ENCODE measurements at places on chromosomes 12 and 14.

- DNase-seq: no peak
Measured at GRCh38 chr12:82862069-82862841, 175.5 kb downstream of the TMTC2 start.

GRCh38 chr14:66140963-66141362 is 345.2 kb upstream of the CCDC196 start:
- no peak for DNase-seq

GRCh38 chr12:64034901-64035576 is 187.1 kb downstream of the KICS2 start:
- DNase-seq: no peak

DNA sequence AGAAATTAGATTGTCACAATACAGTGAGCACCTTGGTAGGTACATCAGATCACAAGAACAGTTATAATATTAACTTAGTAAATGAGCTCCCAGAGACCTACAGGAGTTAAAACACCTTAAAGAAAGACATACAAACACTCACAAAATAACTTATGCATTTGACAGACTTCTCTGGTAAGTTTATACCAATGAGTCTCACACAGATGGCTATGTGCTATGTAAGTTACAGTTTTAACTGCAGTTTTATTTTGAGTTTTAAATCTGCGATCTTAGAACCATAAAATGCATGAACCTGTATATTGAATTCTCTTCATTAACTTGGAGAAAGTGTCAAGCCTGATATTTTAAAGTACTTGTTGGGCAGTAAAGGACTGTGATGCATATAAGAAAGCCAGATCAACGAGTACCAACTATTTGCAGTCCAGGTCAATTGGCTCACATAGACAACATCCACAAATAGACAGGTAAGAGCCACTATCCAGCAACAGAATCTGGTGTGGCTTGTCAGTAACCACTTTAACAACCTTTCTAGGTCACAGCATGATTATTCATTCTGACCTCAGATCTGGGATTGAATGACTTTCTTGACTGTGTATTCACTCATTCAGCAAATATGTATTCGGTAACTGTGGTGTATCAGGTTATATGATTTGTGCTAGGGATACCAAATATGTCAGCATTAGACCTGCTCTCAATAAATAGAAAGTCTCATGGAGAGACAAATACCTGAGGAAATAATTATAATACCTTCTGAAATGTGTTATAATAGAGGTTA is 856.6 kb upstream of the MGAT4C start:
- no peak for DNase-seq

DNA sequence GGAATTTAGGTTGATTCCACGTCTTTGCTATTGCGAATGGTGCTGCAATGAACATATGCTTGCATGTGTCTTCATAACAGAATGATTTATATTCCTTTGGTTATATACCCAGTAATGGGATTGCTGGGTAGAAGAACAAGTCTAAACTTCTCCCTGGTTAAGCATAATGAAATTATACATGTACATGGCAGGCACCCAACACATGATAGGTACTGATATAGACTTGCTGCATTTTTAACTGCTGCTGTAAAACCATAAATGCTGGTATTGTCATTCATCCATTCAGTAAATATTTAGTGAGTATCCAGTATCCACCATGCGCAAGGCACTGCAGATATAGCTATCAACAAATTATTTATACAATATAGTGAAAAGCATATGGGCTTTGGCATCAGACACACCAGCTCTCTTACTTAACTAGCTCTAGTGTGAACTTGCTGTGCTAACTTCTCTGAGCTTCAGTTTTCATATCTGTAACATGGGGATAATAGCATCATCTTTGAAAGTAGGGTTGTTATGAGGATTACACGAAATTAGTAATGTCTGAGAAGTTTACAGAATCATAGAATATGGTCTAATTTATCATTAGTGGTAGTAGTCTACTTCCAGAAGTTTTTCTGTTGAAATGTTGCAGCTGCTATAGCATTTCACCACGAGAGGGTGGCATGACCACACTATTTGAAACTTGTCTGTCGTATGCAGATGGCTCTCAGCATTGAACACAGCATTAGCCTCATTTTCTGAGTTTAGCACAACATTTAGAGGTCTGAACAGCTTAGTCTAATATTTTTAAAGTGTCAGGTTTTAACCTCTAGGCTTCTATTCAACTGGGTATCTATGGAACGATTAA is 32.0 kb upstream of the SEL1L start:
- no peak for DNase-seq

DNA sequence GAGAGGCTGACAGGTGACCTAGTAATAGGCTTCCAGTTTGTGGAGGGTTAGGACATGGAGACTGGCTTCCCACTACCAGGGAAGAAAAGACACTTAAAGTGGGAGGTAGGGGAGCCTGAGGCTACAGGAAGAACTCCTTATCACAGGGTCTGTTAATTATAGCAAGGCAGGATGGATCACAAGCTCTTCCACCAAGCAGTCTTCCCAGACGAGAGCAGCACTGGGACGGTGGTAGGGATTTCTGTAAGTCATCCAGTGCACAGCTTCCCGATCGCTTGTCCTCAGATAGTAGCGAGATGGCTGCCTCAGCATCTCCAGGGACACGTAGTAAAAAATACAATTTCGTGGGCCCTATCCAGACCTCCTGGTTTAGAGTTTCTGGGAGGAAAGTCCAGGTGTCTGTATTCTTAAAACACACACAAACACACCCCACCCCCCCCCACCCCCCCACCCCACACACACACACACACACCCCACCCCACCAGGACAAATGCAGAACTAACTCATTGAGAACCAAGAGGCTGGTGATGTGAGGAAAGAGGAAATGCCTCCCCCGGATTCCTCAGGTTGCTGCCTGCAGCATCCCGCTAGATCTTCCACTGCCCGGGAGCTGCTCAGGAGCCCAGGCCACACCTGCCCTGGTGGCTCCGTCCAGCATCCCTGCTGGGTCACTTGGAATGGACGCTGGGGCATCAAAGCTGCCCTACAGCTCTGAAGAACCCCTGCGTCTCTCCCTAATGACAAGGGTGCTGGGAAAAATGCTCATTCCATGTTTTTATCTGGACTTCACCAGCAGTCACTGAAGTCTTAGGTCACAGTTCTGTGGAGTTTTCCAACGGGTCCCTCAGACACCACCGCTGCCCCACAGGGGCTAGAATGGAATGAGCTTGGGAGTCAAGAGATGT is 307.2 kb downstream of the CACNA1C start:
- DNase-seq: peak; percentile 38

DNA sequence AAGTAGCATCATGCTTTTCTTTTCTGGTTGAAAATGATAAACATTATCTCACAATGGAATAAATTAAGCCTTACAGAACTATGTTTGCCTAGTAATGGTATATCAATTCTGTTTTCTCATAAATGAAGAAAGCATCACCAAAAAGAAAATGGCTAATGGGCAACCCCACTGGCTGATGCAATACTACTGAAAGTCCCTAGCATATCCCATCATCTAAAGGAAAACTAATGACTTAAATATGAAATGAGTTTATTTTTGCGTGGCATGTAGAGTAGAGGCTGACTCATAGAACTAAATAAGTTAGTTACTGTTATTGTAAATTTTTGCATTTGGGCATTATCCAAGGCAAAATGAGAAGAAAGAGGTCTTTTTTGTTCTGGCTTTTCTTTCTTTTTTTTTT is 1156.3 kb upstream of the SEL1L start:
- DNase-seq: no peak

- DNase-seq: no peak
Measured at GRCh38 chr12:25653487-25654175, 100.5 kb upstream of the LMNTD1 start.

DNA sequence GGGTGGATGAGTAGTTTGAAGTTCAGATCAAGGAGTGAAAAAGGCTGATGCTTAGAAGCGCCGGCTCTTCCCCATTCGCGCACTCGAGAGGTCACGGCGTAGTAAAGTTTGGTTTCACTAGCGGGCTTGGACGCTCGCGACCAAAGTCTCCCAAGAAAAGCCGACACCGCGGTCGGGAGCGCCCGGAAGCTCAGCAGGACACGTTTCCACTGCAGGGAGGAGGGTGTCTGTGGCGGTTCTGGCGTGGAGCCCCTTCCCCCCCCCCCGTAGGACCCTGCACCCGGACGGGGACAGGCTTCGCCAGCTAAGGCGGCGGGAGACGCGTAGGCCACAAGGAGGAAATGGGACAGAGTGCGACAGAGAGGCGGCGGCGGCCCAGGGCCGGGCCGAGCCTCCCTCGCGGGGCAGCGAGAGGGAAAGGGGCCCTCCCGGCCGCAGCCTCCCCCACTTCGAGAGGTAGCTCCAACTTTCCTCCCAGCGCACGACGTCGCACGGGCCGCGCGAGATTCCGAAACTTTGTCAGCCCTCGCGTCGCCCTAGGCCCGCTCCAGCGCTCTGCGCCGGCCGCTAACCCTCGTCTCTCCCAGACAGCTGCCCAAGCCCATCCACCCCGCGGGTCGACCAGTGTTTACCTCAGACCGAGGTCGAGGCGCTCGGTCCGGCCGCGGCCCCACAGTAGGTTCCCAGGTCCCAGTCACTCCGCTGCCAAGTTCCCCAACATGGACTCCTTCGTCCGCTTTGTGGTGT is 480 bp downstream of the SCAF11 start:
- DNase-seq: peak; percentile 79

DNA sequence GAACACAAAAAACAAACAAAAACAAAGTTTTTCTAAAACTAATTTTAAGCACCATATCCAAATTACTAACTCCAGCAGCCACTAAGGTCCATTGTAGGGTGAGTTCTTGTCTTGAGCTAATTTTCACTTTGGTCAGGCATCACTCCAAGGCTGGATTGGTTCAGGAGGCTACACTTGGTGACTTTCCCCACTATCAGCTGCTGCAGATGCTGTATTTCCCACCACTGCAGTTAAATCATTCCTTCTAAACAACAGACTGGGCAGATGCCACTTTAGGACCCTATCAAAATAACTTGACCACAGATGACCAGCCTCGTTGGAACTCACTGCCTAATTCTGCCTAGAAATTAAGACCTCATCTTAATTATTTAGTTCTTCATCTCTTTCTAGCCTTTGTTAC is 140.5 kb downstream of the SLC16A7 start:
- no peak for DNase-seq

- DNase-seq: no peak
Measured at GRCh38 chr12:84128117-84128991, 784.2 kb downstream of the SLC6A15 start.

GRCh38 chr14:93128725-93129459 is 13.2 kb upstream of the ITPK1 start:
- no peak for DNase-seq

DNA sequence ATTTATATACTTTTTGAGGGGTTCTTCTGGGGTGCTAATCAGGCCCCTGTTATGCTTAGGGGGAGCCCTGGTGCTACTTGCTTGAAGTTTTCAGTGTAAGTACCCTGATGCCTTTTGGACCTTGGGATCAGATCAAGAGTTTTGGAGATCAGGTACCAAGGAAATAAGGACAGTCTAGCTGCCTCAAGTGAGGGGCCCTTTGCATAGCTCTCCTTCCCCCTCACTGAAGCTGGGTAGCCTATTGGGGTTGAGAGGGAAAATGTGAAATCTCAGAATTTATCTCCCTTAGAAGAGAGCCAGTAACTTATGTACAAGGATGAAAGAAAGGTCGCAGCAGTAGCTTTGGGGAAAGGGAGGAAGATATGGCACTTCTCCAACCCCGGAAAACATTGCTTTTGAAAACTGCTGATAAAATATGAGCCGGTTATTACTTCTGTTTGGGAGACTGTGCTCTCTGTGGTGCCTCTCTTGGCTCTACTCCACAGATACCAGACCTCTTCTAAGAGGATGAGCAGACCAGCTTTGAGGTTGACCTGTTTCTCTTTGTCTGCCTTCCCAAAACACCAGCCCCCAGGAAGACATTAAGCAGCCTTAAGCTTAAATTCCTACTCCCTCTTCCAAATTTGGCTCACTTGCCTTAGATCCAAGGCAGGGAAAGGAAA is 8.8 kb upstream of the AMHR2 start:
- no peak for DNase-seq

DNA sequence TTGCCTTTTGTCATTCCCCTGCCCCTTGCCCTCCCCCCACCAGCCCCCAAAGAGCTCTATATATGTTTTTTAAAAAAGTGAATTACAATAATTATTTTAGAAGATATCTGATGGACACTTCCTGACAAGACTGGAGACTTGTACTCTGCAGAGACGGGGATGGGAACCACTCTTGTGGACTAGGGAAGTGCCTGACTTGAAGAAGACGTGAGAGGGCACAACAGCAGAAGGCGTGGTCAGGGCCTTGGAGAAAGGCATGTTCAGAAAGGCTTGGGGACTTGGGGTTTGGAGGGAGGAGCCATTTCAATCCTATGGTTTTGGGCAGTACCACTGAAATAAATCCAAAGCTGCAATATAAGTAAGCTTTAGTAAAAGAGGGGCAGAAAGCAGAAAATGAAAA is 154.7 kb downstream of the APAF1 start:
- no peak for DNase-seq

DNA sequence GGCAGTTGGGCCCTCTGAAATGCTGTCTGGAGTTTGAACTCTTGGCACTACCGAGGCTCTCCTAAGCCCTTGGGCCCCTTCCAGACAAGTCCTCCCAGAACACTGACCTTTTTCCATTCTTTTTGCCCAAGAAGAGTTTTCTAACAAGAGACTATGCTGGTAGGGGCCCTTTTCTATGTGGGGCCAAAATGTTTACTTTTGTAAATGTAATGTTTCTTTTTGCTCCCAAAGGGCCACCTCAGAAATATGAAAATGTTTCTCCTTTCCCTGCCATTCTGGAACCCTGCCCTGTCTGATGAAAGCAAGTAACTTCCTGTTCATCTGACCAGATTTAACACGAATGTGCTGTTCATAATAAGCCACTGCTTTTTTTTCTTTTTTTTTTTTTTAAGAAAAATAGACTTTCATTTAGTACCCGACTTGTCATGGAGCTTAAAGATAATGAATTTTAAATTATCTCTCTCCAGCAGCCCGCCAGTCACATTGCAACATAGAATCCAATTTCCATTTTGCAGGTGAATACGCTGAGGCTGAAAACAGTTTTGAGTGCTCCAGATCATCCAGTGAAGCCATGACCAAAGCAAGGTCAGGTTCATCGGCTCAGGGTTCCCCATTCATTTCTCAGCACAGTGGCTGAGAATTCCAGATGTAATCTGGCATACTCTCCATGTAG is 169.9 kb downstream of the DPF3 start:
- no peak for DNase-seq

- no peak for DNase-seq
Measured at GRCh38 chr14:33781236-33781635, 169.6 kb downstream of the EGLN3 start.

DNA sequence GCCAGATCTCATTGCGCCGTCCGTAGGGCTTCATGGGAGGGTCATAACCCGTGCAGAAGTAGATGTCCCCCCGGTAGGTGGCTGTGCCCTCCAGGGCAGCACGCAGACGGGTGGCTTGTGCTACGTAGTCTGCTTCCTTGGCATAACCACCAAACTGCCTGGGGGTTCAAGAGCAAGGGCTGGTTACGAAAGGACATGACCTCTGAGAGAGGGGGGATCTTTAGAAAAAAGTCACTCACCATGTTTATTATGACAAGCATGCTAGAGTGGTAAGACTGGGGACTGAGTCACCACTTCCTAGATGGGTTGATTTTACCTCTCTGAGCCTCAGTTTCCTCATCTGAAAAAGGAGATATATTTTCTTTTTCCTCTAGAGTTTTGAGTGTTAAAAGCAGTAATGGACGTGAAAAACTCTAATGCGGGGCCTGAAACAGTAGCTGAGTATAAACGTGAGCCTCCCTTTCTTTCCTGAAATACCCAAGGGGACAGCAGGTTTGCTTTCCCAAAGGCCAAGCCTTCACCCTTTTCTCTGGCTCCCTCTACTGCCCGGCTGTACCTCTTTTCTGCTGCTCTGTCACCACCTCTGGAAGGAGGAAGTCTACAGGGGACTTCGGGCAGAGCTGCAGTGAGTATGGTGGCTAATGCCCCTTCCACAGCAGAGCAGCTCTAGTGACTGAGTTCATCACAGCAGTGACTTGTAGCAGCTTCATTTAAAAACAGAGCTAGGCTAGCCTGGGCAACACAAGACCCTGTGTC is 23.5 kb upstream of the GPRC5D start:
- no peak for DNase-seq

Data from right forelimb (tissue), 1 donor.